ENCODE measurements at places on chromosomes 13 and 19. TPM values are rescaled to one million over a fixed set of nuclear protein-coding genes. Genes with fewer than 3 reads are reported as not detected.

- peak; percentile 68 for DNase-seq
These were observed 263.5 kb downstream of the FOXO1 start for GRCh38 chr13:40402931-40403431.

DNA sequence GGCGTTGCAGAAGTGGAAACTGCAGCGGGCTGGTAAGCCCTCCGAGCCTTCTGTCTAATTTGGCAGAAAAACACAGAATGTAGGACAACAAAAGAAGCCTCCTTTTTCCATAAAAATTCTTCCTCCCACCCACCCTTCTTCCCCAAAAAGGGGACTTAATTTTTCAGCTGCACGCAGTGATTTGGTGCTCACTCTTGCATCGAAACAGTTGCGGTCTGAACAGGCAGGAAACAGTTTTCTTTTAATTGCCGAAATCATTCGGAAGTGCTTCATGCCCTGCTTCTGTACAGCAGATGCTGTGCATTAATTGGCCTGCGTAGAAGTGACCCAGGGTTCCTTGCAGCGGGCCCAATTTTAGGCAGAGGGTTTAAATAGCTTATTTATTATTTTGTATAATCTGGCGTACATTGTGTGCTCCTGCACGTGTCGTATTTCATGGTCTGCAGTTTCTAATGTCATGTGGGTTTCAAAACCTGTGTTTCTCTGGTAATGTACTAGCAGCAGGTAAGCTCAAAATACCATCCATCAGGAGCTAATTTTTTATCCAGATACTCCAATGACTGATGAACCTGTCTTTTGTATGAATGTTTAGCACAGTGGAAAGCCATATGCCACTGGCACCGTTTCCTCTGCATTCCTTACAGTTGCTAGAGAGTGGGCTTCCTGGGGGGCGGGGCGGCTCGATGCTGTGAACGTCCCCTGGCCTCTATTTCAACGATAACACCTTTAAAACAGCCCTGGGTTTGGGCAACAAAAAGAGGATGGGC lies 66.6 kb downstream of the GGACT start:
- DNase-seq, result no peak

- DNase-seq, result no peak
These were observed 1.2 kb downstream of the RNF113B start for GRCh38 chr13:98175823-98176222.

ZFP28 gene
- 10.0 TPM for total RNA-seq

COL4A1 gene
- total RNA-seq, result 298 TPM

ZNF681 gene
- 0.68 TPM for total RNA-seq

DNA sequence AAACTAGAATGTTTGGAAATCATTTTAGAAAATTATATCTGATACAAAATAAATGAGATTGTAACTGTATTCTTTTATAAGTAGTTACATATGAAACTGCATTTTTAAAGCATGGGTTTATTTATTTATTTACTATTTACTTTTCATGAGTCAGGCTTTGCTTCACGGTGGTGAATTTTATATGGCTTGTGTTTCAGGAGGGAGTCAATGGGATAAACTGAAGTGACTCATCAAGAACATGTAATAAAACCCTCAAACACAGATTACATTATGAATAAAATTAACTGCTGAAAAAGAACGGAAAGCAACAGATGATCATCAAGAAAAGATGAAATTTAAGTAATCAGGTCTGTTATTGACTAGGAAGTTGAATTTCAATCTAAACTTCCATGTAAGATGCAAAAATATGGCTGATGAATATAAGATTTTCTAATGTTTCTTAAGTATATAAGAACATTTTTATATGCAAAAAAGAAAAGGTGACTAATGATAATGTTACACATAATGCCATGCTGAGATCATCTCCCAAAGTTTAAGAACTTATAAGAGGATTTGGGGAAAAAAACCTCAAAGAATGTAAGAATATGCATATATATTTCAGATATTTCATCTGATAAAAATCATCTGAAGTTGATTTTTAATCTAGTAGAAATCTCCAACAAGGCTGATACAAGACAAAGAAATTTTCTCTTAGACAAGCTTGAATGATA lies 383.6 kb downstream of the SLITRK1 start:
- no peak for DNase-seq

DNA sequence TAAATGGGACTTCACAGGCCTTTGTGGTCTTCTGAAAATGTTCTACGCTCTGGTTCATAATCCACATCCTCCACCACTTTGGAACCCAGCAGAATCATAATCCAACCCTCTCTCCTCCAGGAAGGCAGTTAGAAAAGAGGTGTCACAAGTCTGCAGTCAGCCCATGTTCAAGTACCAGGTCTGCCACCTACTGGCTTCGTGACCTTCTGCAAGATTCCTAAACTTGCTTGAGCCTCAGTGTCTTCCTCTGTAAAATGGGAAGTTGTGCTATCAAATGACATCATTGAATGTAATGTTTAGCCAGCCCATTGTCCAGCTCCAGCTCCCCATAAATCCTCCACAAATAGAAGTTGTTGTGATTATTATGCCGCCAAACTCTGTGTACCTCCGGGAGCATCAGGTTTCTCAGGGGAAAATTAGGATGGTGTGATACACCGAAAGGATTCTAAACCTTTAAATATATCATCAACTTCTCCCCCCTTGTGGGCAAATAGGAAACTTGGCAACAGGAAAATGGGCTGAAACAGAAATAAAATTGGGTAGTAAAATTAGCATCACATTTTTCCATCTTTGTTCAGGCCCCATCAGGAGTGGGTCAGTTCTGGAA lies 109.7 kb downstream of the NUFIP1 start:
- no peak for DNase-seq

- no peak for DNase-seq
These were observed 2.9 kb downstream of the DAZAP1 start for GRCh38 chr19:1410136-1410786.

FARP1 gene
- total RNA-seq, result 96.4 TPM
